ENCODE measurements at places on chromosomes 12 and 14. TPM values are rescaled to one million over a fixed set of nuclear protein-coding genes. Genes with fewer than 3 reads are reported as not detected.
A peak's percentile ranks its signal among the peaks of the same experiment; 100 is the strongest.

DNA sequence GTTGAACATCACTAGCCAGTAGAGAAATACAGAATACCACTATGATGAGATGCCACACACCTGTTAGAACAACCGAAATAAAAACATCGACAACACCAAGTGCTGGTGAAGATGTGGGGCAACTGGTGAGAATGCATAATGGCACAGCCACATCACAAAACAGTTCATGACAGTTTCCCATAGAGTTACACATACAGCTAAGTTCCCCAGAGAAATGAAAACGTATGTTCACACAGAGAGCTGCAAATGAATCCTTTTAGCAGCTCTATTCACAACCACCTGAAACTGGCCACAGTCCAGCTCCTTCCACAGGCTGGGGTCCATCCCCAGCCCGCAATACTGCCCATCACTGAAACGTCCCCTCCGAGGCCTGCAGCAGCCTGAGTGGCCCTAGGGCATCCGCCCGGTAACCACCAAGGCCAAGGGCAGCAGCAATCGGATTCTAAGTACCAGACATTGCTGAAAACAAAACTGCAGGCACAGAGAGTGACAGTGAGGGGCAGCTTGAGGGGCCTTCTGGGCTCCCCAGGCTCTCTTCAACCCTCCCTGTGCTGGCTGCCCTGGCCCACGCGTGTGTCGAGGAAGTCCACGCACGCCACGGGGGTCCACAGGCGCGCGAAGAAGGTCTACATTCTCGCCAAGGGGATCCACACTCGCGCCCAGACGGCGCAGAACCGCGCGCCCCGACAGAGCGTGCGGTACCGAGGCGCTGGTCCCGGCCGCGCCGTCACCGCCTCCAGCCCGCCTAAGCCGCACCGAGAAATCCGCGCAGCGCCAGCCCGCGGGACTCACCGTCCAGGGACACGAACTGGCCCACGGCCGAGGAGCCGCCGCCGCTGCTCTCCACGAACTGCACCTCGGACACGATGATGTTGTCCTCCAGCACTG, 903 bp downstream of the BRF1 start:
- peak; percentile 58 for DNase-seq

- peak; percentile 67 for DNase-seq
Observed at GRCh38 chr12:44875954-44876543, at the start of gene NELL2. TSS of gene NELL2 (minus strand) at chr12:44876315. CDS start at chr12:44875869, 446 bp downstream.

DNA sequence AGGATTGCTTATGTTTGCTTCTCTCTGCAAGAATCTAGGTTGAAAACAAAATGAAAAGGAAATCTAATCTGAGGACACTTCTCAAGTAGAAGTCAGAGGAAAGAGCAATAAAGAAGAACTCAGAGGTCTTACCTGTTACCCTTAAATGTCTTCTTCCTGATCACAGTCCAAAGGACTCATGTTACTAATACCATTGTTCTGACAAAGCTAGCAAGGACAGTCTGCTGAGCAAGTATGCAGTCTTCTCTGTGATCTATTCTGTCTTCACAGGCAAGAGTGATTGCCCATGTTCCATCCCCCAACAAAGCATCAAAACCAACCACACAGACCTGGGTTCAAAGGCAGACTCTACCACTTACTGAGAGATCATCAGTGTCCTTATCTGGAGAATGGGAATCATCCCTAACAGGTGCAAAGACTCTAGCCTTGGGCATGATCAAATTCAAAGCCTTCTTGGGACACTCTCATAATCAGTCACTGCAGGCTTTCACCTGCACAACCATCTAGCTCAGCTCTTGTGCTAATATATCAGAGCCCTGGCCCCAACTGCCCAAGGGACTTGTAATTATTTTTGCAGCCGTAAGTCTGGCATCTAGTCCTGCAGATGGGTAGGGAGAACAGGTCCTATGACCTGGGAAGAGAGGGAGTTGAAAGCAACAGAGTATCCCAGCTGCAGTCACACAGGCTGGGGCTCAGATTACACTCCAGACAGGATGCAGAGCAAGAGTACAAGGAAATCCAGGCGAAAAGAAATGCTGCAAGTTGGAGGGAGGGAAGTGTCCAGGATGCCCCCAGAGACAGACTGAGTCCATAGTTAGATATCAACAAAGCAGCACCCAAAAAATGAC, 97.9 kb upstream of the NUDT4 start:
- no peak for DNase-seq

GRCh38 chr14:33792720-33793368, 158.0 kb downstream of the EGLN3 start:
- peak; percentile 80 for DNase-seq

Gene SERPINA9
- not detected for total RNA-seq

DNA sequence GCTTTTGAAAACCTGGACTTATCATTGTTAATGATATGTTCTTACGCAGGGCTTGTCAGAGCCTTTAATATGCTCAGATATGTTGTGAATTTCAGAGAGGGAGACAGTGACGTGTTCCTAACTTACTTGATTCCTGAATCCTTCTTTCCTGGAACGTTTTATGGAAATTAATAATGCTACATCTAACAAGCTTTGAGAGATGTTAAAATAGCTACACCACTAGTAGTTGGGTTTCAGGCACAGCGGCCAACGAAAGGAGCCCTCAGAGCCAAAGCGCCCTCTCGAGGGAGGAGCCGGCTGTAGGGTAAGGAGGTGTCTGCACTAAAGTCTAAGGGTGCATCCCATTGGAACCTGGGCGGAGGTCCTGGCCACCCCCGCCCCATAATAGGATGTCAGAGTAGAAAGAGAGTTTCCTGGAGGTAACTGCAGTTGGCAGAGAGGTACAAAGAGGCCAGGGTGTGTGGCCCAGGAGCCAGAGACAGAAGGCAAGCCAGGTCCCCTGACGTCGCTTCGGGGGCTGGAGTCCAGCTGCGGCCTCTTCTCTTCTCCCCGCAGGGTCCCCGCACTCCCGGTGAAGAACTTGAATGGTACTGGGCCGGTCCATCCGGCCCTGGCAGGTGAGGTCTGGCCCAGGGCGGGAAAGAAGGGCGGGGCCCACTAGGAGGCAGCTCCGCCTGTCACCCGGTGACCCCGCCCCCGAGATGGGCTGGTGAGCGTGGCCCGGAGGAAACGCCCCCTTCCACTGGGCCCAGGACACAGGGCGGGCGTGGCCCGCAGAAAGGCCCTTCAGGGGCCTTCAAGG, 36.3 kb downstream of the DTX1 start:
- DNase-seq = peak; percentile 81

DNA sequence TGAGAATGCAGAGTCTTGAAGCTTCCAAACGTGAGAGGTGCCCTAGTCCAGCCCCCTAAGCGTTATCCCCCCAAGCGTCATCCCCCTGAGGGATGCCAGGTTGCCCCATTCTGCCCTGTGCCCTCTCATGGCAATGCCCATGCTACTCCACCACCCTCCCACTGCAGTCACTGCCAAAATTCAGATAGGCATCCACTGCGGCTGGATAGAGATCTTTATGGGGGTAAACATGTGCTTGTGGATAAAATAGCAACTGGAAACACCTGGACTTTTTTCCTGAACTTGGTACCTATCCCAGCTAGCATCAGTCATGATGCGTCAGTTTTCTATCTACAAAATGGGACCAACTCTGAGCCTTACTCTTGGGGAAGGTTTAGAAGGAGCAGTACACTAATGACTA, 92.7 kb upstream of the HOXC13 start:
- no peak for DNase-seq

- DNase-seq = no peak
Observed at GRCh38 chr12:12474931-12475795, 87.5 kb downstream of the DUSP16 start.

Gene TAS2R43
- not detected for total RNA-seq

DNA sequence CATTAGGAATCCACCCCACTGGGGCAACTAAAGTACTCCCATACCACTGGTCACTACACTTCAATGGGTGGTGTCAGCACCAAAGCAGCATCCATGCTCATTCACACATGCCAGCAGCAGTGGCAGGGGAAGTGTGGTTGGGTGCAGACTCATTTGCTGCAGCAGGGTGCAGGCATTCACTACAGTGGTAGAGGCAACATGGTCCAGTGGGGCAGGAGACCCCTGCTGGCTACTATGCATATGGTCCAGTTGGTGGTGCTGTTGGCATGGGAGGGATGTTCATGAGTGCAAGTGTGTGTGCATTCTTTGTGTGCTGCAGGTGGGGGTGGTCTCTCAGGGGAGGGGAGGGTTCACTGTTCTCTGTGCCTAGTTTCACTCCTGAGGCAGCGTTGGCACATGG, 908.4 kb upstream of the NOVA1 start:
- no peak for DNase-seq

Gene PIANP
- total RNA-seq = 0.29 TPM

GRCh38 chr14:93019970-93020369, 95.8 kb downstream of the ITPK1 start:
- DNase-seq = no peak

- no peak for DNase-seq
Observed at GRCh38 chr12:80129895-80130530, 30.7 kb downstream of the OTOGL start.

Gene LTB4R
- total RNA-seq = 2.2 TPM

DNA sequence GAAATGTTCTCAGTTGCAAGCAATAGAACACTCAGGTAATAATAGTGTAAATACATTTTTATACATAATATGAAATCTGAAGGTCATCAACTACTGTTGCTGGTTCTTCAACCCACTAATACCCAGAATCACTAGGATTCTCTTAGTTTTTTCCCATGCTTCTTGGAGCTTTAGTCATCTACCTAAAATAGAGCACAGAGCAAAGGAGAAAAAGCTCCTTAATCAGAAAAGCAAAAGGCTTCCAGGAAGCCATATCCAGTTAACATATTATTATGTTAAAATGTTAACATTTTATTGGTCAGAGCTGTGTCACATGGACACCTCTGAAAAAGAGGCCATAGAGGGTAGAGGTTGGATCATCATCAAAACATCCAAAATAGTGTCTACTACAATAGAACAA, 57.0 kb downstream of the CCER1 start:
- DNase-seq = no peak

Gene CMA1
- total RNA-seq = 0.76 TPM

Gene DEGS2
- total RNA-seq = not detected

- no peak for DNase-seq
Observed at GRCh38 chr14:77045238-77046162, 17.0 kb upstream of the IRF2BPL start.

DNA sequence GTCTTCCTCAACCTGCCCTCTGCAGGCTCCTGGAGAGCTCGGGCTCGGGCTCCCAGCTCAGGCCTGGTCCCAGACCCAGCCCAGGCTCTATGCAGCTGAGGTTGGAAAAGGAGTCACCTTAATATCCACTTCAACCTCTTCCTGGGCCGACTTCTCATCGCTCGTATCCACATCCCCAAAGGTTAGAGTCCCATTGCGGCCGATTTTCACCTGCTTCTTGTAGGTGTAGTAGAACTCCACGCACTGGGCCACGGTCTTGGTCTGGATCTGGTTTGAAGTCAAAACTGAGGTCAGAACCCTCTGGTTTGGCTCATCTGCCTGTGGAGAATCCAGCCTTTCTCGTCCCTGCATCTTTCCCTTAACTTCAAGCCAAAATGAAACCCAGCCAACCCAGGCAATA, 8.4 kb upstream of the PNMA1 start:
- DNase-seq = peak; percentile 46

DNA sequence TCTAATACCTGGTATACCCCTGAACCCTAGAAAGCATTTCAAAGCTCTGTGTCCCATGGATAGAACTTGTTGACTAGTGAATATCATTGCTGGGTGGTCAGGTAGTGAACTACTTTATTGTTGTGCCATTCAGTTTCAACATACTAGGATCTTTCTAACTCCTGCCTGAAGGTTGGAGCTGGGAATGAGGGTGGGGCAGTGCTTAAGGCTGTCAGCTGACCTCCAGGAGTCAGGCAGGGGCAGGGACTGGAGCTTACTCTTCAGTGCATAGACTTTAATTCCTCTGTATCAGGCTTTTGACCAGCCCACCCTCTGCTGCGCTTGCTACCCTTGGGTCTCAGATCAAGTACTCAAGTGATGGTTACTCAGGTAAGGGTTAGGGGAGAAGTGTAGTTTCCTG, 102.6 kb upstream of the RFX4 start:
- no peak for DNase-seq

DNA sequence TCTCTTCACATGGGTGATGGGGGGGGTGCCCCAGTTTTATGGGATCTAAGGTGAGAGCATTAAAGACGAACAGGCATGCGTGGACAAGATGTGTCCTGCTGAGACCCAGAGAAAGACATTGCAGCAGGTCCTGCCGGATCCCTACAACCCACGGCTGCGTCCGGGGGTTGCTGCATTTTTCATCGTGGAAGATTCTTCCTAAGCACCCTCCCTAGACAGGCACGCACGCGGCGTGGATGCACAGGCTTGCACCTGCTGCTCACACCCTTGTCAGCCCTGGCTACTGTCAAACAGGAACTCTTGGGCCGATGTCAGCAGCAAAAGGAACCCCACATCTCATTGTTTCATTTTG, 280.6 kb upstream of the RTL1 start:
- no peak for DNase-seq

Gene CLEC2A
- total RNA-seq = not detected

Gene PIWIL1
- total RNA-seq = not detected

Gene IKZF4
- 7.0 TPM for total RNA-seq

- no peak for DNase-seq
Observed at GRCh38 chr12:46942579-46942978, 116.8 kb upstream of the SLC38A4 start.

- peak; percentile 45 for DNase-seq
Observed at GRCh38 chr12:121712190-121712460, 427 bp upstream of the TMEM120B start.

Gene CFL2
- total RNA-seq = 323 TPM

DNA sequence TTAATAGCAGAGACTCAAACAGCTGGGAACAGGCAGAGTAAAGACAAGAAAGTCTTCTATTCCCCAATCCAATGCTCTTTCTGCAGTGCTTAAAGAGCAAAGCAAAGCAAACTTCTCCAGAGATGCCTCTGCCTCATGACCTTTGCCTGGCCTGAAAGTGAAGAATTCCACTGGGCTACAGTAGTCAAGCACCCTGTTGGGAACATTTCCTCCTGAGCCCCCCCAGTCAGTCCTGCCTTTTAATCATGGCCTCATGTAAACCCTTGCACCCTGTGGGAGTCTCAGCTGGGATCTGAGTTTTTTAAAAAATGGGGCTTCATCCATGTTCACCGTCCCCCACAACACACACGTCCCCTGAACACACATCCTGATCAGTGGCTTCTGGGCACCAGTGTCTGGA, 62.7 kb upstream of the TSPAN11 start:
- no peak for DNase-seq

- peak; percentile 72 for DNase-seq
Observed at GRCh38 chr12:97148941-97149559, 242.0 kb downstream of the NEDD1 start.

GRCh38 chr14:59276235-59276634, 87.8 kb downstream of the DAAM1 start:
- no peak for DNase-seq

DNA sequence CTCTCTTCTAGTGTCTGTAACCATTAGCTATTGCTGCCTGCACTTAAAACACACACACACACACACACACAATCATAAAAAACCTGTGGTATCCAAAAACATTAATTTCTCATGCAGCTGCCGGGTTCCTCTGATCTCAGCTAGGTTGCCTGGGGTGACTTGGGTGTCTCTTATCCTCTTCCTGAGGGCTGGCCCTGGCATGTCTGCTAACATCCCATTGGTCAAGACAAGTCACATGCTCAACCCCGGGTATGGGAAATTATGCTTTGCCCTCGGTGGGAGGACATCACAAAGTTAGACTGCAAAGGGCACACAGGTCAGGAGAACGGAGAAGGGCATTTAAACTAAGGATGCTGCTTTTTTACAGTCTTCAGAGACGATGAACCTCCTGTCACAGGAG, 55.7 kb downstream of the TRPV4 start:
- no peak for DNase-seq

Data from right cardiac atrium (tissue), 5 donors.